Heart left ventricle (tissue), 16 donors: ENCODE measurements at places on chromosomes 16 and 17. TPM values are rescaled to one million over a fixed set of nuclear protein-coding genes. Genes with fewer than 3 reads are reported as not detected.

Gene MMP15
- 60.8 TPM for total RNA-seq

Gene KRTAP2-2
- not detected for total RNA-seq

Gene PRAC1
- not detected for total RNA-seq

Gene PPP1R1B
- total RNA-seq = 1.1 TPM

Gene ZNF830
- 10.1 TPM for total RNA-seq

DNA sequence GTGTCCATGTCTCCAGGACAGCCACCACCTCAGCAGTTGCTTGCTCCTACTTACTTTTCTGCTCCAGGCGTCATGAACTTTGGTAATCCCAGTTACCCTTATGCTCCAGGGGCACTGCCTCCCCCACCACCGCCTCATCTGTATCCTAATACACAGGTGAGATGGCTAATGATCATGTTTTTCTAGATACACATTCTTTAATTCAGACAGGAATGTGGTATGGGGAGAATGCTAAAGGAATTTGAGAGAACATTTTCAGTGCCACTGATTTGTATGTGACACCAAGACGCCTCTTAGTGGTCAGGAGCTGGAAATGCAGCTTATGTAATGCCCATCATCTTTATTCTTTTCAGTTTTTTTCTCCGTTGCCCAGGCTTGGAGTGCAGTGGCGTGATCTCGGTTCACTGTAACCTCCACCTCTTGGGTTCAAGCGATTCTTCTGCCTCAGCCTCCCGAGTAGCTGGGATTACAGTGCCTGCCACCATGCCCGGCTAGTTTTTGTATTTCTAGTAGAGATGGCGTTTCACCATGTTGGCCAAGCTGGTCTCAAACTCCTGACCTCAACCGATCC, 8.9 kb upstream of the RAPGEFL1 start:
- DNase-seq = no peak

GRCh38 chr17:82244413-82245133, 15.7 kb downstream of the SLC16A3 start:
- no peak for DNase-seq

DNA sequence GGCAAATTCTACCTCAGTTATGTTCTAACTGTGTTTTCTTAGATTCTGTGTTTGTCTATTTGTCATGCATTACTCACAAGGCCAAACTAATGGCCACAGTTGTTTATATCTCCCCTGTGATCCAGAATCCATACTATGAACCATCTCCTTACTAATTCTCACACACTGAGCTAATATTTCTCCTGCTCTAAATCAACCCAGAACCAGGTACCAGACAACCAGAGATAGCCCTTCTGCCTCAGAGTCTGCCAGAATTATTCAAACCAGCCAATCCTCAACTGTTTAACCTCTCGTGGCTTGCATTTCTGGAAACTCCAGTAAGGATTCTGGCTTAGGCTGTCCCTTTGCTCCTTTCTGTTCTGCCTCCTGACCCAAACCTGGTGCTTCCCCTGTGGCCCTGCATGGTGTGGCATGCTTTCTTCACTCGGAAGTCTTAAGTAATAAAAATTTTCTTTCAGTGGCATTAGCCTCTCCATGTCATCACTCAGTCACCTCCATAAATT, 59.4 kb downstream of the EFCAB5 start:
- no peak for DNase-seq

DNA sequence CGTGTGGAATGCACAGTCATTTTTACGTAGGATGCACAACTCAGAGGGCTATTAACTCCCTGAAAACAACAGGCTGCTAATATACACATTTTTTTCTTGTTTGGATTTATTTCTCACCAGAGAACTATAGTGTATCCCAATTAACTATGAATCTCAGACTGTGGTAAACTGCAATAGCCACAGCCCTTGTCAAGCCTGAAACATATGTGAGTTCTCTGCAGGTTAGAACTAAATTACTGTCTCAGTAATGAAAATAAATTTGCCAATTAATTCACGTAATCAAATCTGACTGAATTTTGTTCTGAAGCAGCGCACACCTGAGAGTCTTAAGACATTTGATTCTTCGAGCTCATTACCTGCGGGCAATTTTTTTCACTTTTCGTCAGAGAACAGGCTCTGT, 318.6 kb downstream of the PMP22 start:
- DNase-seq = no peak
